ENCODE measurements at places on chromosomes 11 and 22.

- DNase-seq, result no peak
Observed at GRCh38 chr11:68690671-68691401, 6.5 kb downstream of the GAL start.

- peak; percentile 98 for DNase-seq
Observed at GRCh38 chr11:86483940-86484794, 109.5 kb downstream of the CCDC81 start.

DNA sequence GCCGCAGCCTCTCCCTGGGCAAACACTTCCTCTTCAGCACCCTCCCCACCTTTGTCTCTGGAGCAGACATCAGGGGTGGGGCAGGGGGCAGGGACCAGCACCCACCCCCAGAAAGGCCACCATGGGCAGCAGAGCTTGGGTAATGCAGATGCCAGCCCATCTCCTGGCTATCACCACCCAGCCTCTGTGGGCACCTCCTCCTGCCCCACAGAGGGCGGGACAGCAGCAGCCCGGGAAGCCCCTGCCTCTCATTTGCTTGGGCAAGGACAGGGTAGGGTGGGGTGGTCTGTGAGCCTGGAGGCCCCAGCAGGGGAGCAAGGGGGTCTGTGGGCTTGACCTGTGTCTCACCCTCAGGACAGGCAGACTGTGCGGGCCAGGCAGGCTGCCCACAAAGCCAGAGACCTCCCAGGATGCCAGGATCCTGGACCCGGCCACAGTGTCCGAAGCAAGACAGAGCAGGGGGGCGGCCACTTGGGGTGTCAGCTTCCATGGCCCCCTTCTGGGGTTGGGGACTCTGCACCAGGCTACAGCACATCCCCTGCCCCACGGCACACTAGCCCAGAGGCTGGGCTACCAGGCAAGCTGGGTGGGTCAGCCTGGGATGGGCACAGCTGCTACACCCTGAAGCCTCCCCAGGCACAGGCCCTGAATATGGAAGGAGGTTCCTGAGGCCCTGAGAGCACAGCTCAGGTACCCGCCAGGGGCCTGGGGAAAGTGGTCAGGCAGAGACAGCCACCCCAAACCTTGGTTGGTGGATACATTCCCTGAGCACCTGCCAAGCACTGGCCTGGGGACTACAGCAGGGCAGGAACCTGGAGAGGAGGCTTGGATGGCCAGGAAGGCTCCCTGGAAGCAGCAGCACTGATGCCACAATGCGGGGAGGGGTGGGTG, 4.5 kb downstream of the RNH1 start:
- DNase-seq, result no peak

DNA sequence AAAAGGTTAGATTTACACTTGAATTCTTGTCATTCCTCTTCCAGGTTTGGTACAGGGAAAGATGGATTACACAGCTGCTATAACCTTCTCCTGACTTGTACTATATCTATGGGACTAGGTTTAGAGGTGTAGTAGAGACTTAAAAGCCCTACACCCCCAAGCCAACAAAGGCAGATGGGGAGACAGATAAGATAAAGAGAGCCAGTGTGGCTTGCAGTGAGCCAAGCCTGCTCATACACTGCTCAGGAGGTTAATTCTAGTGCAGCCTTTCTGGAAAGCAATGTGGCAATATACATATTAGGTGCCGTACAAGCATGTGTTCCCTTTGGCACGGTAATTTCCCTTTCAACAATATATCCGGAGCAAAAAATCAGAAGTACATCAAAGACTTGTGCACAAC, 10.8 kb downstream of the SIK3 start:
- DNase-seq, result no peak

- DNase-seq, result no peak
Observed at GRCh38 chr11:48093323-48093722, 113.0 kb downstream of the PTPRJ start.

All from fibroblast of skin of left quadriceps (primary cell).